Stimulated activated CD8-positive, alpha-beta memory T cell treated with anti-CD3 and anti-CD28 coated beads, Interleukin-2, amount 100 ng/mL, for 48 hours (primary cell): ENCODE measurements at places on chromosomes 5 and 9.

GRCh38 chr9:98311541-98311940 is 56.1 kb upstream of the TBC1D2 start:
- DNase-seq, result no peak

GRCh38 chr5:172779691-172780341 is 8.8 kb upstream of the DUSP1 start:
- no peak for DNase-seq

- DNase-seq, result no peak
These were observed 21.0 kb upstream of the TRIM52 start for GRCh38 chr5:181281984-181282316.

DNA sequence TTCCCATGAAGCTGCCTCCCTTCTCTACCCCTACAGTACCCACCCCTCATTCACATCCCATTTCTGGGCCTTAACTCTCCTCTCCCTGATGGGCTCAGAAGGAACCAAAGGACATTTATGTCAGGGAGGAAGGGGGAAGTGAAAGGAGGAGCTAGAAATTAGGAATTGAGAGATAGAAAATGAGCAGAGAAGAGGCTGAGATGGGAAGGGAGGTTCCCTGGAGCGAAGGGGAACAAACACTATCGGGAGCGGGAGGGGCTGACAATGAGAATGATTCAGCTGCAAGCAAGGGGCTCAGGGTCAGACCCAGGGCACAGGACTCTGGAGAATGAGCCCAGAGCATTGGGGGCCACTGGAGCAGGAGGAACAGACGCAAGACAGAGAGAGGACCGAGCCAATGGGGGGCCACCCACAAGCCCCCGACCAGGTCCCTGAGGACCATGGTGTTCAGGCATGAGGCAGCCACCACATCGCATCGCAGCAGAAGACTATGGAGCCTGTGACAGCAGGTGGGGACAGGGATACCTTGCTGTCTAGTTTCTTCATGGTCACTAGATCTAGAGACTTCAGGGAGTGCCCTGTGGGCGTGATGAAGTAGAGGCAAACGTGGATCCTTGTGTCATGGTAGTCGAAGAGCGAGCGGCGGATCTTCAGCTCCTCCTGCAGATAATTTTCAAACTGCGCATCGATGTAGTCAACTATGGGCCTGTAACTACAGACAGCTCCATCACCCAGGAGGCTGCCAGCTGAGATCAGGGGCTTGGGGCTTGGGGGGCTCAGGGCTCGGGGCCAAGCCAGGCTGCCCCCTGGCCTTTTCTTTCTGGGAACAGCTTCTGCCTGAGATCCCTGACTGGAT is 13.6 kb downstream of the SEPTIN8 start:
- DNase-seq, result no peak

DNA sequence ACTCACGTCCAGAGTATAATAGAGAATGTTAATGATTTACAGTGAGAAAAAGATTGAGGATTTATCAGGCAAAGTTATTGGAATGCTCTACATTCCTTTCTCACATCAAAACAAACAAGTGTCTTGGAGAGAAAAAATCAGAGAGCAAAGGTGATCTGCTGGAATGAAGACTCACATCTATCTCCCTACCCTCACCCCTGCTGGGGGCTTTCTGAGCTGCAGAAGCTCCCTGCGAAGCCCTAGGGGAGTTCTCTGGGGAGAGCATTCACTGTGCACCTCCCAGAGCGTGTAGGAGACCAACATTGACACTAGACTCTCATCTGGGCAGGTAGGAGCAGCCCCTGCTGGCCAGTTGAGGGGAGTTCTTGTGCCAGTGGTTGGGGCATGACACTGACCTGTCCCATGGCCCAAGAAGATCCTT is 76.6 kb upstream of the ADAMTS16 start:
- no peak for DNase-seq

DNA sequence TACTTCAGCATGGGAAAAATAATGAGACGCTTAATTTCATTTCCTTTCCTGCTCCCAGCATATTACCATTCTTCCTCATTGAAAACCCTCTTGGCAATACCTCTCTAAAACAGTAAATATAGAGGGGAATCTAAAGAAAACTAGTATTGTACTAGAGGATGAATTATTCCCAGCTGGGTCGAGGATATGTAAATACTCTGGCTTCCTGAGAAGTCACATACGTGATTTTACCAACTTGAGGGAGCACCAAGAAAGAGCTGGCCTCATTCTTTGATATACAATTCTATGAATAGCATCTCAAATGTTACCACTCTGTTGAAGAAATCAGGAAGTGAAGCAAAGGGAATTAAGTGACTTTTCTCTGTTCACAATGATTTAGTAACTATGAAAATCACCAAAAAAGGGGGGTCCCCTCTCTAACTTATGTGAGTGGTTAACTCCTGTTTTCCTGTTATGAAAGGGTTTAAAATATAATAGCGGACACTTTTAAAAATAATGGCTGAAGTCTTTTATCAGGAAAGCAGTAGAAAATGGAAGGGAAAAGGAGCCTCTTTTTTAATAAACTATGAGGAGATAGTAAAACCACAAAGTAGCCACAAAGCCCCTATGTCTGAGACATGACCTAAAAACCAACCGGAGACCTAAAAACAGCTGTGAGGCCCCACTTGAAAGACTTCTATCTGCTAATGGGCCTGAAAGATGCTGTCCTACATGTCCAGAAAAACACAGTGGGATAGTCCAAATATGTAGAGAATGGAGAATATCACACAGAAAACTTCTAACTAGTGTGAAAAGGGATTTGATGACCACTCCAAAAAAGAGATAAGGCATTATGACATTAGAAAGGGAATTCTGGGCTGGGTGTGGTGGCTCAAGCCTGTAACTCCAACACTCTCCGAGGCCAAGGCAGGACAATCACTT is 42.6 kb downstream of the LPAR1 start:
- DNase-seq, result no peak

DNA sequence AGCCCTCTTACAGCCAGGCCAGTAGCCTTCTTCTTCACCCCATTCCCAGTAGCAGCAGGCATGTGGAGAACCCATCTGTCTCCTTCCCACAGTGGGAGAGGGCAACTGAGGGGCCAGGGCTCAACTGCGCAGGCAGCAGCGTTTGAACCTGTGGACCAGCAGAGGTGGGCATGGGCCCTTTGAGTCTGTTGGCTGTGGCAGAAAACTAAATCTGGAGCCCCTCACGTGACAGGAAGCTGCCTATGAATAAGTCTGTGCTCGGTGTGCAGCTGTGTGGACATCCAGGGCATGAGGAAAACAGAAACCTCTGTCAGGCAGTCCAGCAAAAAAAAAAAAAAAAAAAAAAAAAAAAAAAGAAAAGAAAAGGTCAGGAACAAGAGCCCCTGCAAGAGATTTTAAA is 189.2 kb upstream of the NR3C1 start:
- no peak for DNase-seq

- no peak for DNase-seq
These were observed 20.8 kb downstream of the NKD2 start for GRCh38 chr5:1029282-1029944.

- DNase-seq, result no peak
These were observed 75.4 kb upstream of the ADRB2 start for GRCh38 chr5:148751025-148751424.

- no peak for DNase-seq
These were observed at the start of gene ABO for GRCh38 chr9:133275105-133276000. Gene ABO, minus strand, starts transcription at chr9:133275201.

DNA sequence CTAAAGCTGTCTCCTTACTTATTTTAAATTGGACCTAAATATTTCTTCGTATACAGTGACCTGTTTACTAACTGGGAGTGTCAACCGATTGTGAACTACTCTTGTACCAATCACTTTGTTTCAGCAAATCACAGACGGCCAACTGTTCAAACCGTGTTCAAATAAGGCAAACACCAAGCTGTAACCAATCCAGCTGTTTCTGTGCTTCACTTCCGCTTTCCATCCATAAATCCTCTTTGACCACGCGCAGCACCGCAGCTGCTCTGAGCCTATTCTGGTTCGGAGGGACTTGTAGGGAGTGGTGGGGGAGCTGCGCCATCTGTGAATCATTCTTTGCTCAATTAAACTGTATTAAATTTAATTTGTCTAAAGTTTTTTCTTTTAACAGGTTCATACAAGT is 4.8 kb upstream of the FAM240B start:
- no peak for DNase-seq

DNA sequence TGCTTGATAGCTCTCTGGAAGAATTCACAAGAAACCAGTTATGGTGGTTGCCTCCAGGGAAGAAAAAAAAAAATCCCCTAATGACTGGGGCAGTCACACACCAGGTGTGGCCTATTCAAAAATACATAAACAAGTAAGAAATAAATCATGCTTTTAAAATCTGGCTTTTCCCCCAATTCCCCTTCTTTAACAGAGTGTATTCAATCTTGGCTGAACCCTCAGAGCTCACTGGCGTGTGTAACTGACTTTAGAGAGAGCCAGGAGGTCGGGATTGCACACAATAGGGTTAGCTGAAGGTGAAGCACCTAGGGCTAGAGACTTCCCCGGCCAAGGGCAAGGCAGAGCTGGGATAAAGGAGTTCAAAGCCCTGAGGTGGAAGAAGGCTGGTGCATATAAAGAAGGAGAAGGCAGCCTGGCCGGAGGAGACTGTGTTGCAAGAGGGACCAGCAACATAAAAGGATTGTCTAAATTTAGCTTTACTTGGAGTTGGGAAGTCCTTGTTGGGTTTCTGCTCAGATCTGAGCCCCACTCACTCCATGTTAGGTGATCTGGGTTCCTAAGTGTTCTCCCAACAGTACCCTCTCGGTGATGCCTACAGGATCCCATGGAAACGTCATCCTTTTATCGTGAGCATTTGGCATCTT is 19.7 kb downstream of the FNBP1 start:
- DNase-seq, result no peak

GRCh38 chr5:173753307-173754168 is 134.6 kb upstream of the CPEB4 start:
- no peak for DNase-seq

GRCh38 chr5:32625547-32625946 is 40.2 kb downstream of the SUB1 start:
- DNase-seq, result no peak

DNA sequence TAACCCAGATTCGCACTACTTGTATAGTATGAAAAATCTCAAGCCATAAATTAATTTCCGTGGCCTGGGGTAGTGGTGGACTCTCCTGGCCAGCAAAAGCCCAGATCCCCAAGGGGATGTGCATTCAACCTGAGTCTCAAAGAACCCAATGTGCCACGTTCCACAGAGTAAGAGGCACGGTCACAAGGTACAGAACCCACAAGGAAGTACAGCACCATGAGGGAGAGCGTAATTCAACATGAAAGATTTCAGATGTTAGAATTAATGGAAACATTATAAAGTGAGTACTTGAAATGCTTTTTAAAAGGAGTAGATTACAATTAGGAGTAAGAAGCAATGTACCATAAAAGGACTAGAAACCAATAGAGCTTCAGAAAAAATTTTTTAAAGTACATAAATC is 23.4 kb downstream of the SRD5A1 start:
- DNase-seq, result no peak

- DNase-seq, result no peak
These were observed 81.2 kb downstream of the RAB24 start for GRCh38 chr5:177222269-177222668.

GRCh38 chr9:94821098-94821887 is 94.8 kb downstream of the AOPEP start:
- DNase-seq, result no peak

GRCh38 chr5:141439411-141440141 is 9.3 kb downstream of the PCDHGA12 start:
- no peak for DNase-seq

DNA sequence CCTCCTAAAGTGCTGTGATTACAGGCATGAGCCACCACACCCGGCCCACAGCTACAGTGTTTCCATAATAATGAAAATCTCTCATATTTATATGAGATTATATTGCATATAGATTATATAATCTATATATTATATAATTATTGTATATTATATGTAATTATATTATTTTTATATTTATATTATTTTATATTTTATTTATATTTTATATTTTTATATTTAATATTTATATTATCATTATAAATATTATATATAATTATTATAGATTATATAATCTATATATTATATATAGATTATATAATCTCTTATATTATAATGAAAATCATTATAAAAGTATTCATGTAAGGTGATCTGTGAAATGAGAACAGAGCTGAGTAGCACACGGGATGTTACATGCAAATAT is 11.5 kb downstream of the ANKRD18B start:
- DNase-seq, result no peak

DNA sequence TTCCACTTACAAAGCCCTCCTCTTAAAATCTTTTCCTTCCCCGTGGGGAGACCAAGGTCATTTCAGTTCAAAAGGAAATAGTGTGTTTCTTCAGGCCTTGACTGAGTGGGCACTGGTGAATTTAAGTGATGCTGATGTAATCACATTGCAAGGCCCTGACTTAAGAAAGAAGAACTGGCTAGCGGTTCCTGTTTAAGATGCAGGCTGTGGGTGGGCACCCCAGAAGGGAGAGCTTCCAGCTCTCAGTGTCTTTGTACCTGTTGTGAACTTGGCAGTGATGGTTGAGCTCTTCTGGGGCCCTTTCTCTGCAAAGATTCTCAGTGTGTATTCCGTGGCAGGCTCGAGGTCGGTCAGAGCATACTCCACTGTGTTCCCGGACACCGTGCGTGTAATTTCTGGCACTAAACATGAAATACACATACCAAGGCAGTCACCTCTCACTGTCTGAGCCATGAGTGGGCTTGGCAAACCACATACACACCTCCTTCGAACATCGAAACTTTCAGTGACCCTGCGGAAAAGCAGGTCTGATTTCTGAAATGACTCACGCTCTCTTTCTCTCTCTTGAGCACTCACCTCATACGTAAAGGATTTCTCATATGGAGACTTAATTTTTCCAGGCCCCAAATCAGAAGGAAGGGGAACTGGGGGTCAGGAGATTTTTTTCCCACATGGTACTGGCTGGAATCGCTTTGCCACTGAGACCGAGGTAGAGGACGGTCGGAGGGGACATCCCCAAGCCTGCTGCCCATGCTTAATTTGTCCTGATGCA is 81.9 kb downstream of the TNC start:
- DNase-seq, result no peak

DNA sequence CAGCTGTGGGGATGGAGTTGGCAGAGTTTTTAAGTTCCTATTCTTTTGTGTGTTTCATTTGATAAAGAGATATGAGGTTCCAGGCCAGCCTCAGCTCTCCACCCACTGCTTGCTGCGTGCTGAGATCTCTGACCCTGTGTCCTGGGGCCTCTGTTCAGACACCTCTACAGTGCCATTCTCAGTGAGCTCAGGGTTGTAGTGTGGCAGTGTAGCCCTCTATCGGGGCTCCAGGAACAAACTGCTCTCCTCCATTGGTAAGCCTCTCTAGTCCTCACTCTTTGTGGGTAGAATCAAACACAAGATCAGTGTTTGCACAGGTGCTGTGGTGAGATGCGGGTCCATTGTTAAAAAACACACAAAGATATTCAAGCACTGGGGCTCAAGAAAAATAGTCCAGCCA is 386.6 kb upstream of the RPS23 start:
- DNase-seq, result no peak

- DNase-seq, result no peak
These were observed 440.4 kb downstream of the DMRT2 start for GRCh38 chr9:1490341-1491232.

GRCh38 chr5:35894131-35894530 is 37.4 kb downstream of the IL7R start:
- DNase-seq, result no peak

DNA sequence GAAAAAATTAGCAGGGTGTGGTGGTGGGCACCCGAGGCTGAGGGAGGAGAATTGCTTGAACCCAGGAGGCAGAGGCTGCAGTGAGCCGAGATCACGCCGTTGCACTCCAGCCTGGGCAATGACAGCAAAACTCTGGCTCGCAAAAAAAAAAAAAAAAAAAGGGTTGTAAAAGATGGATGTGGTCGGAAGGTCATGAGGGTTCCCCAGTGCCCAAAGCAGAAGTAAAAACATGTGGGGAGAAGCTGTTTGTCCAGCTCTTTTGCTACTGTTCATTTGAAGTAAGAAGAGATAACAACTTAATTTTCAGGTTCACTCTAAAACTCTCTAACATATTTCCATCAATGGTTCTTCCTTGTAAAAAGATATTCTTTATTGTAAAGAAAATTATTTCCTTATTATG is 57.1 kb upstream of the GOLPH3 start:
- DNase-seq, result no peak
